ENCODE measurements at places on chromosomes 12 and 14.

DNA sequence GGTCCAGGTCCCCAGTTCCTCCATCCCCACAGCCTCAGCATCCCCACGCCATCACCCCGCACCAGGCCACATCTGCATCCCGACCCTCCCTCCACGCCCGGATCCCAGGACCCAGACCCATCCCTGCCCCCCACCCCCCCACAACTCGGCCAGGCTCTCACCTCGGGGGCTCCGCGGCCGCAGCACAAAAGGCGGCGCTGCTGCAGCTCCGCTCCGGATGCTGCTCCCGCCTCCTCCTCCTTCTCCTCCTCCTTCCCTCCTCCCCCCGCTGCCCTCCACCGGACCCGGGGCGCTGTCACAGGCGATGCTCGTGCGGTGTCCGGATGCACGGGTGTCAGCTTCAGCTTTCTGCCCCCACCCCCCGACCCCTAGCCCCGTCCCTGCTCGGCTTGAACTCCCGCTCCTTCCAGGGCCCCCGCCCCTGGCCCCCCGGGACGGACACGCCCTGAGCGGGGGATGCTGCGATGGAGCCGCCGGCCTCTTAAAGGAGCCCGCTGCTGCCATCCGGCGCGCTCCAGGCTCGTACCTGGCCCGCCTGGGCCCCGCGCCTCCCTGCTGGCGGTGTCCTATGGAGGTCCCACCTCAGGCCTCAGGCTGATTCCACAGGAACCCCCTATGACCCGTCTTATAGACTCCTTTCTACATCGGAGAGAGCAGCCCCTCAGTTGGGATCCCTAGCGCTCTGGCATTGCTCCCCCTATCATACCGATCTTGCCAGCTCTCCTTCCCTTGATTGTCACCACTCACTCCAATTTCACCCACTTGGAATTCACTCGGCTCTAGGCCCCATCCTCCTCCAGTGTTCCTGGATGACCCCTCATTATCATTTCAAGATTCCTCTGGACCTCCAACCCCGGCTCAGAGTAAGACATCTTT, at the start of gene MAP3K12:
MAP3K12 (minus strand) TSS at position 193 of the 876 bp plus-strand sequence. CDS start 12,067 bp downstream, outside the sequence.
- peak; percentile 65 for DNase-seq

- DNase-seq: no peak
Measured at GRCh38 chr14:38063711-38064320, 143.9 kb upstream of the SSTR1 start.

- DNase-seq: no peak
Measured at GRCh38 chr12:132194556-132194955, 50.3 kb downstream of the NOC4L start.

DNA sequence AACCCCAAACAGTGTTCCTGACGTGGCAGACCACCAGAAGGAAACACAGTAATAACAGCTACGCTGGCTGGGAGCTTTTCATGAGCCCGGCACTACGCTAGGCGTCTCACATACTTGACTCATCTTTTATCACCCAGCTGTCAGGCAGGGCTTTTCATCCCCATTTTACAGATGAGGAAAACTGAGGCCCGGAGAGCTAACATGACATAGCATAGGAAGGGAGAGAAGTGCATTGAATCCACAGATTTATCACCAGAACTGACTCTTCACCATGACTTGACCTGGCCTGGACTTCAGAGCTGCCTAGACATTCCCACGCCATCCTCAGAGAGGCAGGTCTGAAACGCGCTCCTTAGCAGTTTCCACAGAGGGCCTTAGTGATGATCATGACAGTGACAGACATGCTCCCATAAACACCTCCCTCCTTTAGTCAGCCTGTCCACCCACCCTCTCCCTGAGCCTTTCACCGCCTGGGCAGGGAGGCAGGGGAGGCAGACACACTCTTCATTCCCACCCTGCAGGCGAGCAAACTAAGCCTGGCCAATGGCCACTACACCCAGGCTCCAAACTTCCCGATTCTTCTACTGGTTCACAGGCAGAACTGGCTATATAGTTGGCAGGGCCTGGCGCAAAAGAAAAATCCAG, 56.2 kb downstream of the RBM19 start:
- DNase-seq: no peak

GRCh38 chr14:64782196-64782595, 78.0 kb downstream of the PLEKHG3 start:
- DNase-seq: no peak

DNA sequence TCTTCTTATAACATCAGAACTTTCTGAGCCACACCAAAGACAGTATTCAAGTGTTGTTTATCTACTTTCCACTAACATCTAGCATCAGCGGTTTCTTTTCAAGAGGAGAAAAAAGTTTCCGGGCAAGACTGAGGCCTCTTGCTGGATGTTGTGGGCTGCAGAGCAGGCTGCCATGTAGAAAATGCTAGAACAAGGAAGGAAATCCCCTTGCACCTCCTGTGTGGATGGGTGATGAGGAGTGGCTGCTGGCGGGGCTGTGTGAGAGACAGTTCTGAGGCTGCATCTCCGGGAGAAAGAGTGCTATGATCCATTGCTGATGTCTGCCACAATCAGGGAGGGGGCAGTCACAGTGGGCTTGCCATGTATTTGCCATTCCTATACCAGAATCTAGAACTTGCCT, 37.8 kb upstream of the PPP1CC start:
- DNase-seq: no peak

- DNase-seq: no peak
Measured at GRCh38 chr14:44168566-44168965, 338.5 kb downstream of the FSCB start.

- DNase-seq: no peak
Measured at GRCh38 chr14:102697501-102697900, 79.7 kb upstream of the TRAF3 start.

Data from GM06990 (cell line).